ENCODE measurements at places on chromosomes 12 and 14.

DNA sequence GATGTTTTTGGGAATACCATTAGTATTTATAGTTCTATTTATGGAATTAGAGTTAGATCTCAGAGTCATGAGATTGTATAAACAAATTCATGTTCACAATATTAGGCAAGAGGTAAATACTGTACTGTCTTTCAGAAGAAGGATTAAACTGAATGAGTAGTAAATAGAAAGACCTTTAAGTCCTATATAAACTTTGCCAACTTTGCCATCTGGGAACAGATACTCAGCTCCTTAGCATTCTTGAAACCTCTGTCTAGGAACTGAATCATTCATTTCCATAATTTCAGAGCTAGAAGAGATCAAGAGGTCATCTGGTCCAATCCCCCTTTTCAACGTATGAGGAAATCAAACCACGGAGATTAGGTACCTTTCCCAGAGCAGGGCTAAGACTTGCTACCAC lies 141.1 kb downstream of the CAND1 start:
- no peak for DNase-seq

- no peak for DNase-seq
Measured at GRCh38 chr14:95018821-95019220, 138.5 kb downstream of the DICER1 start.

DNA sequence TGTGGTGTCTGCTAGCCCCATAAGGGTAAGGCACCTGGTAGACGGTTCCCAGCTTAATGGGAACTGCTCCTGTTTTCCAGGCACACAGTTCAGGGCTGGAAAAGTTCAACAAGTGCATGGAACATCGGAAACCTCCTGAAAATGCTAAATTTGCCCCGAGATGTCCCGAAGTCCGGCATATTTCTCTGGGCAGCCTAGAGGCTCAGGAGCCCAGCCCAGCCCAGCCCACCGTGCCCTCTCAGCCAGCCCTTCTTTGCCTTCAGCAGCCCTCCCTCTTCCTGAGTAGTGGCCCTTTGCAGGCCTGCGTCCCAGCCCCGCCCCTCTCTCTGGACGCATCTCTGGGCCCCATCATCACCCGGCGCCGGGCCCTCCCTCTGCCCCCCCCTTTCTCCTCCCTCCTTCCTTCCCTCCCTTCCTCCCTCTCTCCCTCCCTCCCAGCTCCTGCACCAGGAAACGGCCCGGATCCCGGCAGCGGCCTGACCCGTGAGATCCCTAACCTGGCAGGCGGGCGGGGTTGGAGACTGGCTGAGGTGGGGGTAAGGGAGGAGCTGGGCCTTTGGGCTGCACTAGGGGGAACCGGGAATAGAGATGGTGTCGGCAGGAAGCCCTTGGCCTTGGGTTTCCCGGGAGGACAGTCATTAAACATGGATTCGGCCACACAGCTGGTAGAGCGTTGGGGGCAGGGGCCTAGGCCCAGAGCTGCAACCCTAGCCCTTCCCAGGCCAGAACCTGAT lies at the start of gene BCL2L2:
TSS of gene BCL2L2 (plus strand) at position 422 of the 734 bp plus-strand sequence. CDS start 935 bp downstream, outside the sequence.
- DNase-seq, result no peak

DNA sequence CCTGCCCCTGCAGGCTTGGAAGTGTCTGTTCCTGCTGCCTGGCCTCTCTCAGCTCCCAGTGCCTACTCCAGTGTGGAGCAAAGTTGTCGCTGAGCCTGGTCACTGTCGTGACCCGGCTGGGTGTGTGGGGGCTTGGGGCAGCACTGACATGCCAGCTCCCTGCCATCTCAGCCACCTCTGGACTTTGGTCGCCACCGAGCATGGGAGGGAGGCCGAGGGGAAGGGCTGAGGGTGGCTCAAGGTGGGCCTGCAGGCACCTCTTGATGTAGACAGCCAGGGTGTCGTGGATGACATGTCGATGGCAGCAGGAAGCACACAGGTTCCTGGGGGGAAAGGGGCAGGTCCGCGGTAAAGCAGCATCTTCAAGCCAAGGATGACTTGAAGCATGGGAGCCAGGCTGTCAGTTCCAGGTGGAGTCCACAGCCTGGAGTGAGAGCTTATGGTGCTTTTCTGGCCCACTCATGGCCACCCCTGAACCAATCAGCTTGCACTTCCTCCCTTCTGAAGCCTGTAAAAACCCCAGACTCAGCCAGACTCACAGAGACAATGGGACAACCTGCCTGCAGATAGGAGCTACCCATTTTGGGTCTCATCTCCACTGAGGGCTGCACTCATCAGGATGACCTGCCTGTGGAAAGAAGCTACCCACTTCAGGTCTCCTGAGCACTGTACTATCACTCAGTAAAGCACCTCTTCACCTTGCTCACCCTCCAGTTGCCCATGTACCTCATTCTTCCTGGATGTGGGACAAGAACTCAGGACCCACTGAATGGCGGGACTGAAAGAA lies 210.1 kb downstream of the MON2 start:
- DNase-seq, result no peak

GRCh38 chr14:78443834-78444233 lies 273.7 kb downstream of the NRXN3 start:
- no peak for DNase-seq

DNA sequence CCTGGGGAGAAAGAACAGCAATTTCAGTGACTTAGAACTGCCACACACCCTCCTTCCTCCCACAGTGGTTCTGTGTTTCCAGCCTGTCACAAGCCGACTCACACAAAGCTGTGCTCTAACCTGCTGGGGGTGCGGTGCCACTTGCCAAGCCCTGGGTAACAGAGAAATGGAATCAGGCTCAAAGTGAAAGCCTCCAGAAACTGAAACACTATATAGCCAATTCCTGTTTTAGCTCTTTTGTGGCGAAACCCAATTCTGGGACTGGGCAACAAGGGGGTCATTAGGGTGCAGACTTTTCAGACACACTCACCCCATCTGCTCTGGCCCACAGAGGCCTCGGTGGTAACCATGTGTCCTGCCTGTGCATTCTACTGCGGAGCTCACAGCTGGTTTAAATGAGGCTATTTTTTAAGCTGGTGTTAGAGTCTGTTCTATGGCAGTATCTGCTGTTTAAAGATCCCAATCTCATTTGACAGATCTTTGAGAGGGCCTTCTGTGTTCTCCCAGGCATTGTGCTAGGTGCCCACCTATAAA lies 15.2 kb upstream of the ACTR6 start:
- no peak for DNase-seq

DNA sequence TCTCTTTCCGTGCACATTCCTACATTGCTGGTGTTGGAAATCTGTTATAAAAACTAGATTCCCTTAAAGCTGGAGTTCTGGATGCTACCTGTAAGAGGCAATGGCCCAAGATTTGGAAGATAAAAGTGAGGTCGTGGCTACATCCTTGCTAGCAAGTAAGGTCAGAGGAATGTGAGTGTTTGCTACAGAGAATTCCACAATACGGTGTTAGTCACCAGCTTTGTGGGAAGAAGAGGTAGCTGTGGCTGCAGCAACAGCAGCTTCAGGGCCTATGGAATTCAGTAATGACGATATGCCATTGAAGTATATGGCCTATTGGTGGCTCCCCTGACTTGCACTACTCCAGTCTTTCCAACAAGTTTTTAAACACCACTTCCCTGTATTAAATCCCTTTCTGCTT lies 227.7 kb upstream of the TMEM260 start:
- DNase-seq, result no peak

GRCh38 chr14:22748631-22749068 lies 17.8 kb upstream of the OXA1L start:
- DNase-seq, result no peak

DNA sequence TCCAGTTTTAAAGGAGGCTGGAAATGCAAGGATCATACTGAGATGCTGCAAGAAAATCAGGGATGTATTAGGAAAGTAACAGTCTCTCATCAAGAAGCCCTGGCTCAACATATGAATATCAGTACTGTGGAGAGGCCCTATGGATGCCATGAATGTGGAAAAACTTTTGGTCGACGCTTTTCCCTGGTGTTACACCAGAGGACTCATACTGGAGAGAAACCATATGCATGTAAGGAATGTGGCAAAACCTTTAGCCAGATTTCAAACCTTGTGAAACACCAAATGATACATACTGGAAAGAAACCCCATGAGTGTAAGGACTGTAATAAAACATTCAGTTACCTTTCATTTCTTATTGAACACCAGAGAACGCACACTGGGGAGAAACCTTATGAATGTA lies 24.5 kb downstream of the ZNF891 start:
- DNase-seq, result no peak

DNA sequence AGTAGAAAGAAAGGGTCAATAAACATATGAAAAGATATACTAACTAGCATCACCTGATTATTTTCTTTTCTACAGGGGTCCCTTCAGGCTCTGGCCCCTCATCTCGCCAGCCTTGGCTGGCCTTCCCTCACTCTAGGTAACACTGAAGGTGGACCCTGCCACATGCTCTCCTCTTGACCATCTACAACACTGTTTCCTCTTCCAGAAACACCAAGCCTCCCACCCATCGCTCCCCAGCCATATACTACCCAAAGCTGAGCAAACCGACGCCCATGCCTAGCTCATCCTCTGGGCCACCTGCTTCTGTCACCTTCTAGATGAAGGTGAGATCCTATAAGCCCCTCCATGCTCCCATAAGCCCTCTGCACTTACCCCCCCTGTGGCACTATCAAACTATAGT lies 14.8 kb downstream of the ANAPC5 start:
- no peak for DNase-seq

DNA sequence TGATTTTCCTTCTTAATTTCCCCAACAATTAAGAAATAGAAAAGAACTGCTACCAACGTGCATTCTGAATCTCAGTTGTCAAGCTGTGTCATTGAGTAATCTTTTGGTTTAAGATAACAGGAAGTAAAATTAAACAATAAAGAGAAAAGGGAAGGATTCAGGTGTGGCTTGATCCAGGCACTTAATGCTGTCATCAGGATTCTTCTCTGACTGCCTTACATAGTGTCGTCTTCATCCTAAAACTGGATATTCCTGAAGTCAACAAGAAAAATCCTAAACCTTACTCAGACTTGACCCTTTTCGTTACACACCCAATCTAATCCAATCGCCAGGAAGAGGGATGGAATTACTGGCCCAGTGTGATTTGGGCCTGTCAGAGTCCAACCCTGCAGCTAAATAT lies 443.8 kb downstream of the MED13L start:
- DNase-seq, result no peak

DNA sequence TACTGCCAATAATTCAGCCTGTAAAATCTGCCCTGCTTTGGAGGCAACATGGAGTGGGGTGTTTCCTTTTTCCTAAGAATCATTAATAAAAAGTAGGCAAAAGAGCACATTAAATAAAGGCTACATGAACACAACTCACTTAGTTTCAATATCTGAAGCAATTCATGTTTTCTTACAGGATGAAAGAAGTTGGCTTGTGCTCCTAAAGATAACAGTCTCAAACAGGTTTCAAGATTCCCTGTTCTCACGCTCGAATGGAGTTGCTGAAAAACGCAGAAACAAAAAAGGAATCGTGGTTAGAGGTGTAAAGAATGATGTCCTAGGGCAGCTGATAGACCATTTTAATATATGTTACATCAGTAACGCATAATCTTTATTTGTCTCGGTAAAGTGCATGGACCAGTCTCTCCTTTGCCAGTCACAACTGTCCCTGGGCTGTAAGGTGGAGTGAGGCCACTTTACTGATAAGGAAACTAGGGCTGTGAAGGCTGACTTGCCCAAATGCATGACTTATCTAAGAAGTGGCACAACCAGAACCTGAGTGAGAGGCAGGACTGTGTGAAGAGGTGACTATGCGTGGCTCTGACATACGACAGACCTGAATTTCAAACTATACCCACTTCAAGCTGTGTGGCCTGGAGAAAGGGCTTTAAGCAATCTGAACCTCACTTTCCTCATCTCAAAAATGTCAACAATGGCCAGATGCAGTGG lies 12.6 kb downstream of the GIT2 start:
- DNase-seq, result no peak

- no peak for DNase-seq
Measured at GRCh38 chr12:49557187-49557916, 10.6 kb downstream of the MCRS1 start.

DNA sequence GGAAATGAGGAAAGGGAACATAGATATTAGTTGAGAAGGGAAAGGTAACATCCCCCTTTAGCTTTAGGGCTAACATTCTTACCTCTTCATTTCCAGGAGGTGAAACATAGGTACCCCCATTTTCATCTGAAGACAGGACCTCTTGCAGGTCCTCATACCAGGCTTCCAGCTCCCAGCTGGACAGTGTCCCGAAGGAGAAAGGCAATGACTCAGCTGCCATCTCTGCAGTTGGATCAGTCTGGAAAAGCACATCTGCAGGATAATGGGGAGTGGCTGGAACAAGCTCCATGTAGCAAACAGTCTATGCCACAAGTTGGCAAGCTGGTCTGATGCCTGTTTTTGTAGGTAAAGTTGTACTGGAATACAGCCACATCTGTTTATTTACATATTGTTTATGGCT lies 3.1 kb downstream of the DDIT3 start:
- no peak for DNase-seq

DNA sequence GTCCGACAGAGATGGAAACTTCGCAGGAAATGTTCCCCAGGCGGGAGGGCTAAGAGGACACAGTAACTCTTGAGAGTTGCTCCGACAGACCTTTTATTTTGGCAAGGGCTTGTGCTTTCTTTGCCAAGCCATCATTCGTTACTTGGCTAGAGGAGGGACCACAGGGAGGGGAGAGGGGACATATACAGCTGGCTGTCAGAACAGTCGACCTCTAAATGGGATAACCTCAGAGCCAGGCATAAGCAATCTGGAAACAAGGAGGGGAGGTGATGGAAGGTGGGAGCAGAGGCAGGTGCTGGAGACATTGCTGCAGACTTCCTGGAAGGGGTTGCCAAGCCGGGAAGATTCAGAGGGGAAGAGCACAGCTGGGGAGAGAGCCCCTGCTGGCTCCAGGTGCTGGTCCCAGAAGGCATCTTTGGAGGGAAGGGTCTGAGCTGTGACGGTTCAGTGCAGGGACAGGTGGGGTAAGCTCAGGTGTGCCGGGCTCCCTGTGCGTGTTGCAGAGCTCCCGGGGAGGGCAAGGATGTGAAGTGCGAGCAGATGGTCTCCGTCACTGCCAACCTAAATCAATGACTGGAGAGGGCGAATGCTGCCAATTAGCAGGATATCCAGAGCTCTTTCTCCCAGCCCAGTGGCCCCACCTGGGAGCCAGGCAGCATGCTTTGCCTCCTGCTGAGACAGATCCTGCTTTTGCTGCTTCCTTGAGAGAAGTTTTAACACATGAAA lies 50.1 kb downstream of the CHST11 start:
- no peak for DNase-seq

GRCh38 chr12:14928931-14929330 lies 9.4 kb downstream of the ERP27 start:
- no peak for DNase-seq

DNA sequence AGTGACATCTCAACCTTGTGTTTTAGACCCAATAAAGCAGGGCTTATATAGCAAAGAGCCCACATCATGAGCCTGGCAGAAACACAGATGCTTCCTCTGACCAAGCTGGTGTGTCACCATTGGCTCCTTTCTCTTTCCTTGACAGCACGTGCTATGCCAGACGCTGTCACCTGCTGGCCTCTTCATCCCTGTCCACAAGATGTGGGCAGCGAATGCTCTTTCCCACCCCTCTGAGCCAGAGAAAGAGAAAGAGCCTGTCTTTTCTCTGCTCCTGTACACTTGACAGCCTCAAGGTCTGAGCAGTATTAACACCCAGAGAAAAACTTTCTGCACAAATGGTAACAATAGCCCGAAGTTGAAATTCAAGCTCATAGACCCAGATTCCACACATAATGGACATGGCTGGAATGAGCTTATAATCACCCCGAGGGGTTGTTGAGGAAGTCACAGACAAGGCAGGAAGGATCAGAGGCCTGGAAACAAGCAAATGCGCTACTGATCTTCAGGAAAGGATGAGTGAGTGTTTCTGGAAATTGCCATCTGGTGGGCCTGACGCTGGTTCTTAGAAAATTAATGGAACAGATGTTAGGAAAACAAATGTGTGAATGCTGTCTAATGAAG lies 8.9 kb downstream of the TGFB3 start:
- DNase-seq, result no peak
